Naive thymus-derived CD8-positive, alpha-beta T cell (primary cell): ENCODE measurements at places on chromosomes 1 and 21. TPM values are rescaled to one million over a fixed set of nuclear protein-coding genes. Genes with fewer than 3 reads are reported as not detected.

DNA sequence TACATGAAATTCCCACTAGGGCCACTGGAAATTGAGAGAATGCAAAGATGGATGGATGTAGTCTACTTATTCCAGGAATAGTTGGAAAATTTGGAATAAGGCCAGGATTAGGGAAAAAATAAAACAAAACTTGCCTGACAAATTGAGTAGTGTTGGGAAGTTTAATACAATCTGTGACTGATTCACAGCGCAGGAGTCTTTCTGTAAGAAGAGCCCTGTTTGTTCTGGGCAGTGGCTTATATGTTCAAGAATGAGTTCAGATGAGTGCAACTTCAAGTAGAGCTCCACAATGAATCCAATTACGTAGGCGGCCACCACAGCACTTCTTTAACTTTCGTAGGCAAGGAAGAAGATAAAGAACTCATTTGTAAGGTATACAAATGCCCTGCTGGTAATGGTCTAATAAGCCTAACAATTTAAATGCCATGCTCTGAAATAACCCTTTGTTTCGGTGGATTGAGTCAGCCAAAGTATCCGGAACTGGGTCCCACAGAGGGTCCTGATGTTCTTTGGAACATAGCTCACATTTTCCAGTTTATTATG, 47.1 kb upstream of the KCNE1 start:
- no peak for DNase-seq

Gene OLFML2B
- total RNA-seq: 0.63 TPM

Gene BACH1
- total RNA-seq: 62.1 TPM

Gene OR2T11
- not detected for total RNA-seq

Gene LCE2C
- not detected for total RNA-seq

GRCh38 chr21:37182222-37182621, 84.9 kb downstream of the VPS26C start:
- DNase-seq: no peak
